NCI-H524 treated with DMSO at 0.1 percent for 48 hours (cell line): ENCODE measurements at places on chromosomes 5 and 9.

DNA sequence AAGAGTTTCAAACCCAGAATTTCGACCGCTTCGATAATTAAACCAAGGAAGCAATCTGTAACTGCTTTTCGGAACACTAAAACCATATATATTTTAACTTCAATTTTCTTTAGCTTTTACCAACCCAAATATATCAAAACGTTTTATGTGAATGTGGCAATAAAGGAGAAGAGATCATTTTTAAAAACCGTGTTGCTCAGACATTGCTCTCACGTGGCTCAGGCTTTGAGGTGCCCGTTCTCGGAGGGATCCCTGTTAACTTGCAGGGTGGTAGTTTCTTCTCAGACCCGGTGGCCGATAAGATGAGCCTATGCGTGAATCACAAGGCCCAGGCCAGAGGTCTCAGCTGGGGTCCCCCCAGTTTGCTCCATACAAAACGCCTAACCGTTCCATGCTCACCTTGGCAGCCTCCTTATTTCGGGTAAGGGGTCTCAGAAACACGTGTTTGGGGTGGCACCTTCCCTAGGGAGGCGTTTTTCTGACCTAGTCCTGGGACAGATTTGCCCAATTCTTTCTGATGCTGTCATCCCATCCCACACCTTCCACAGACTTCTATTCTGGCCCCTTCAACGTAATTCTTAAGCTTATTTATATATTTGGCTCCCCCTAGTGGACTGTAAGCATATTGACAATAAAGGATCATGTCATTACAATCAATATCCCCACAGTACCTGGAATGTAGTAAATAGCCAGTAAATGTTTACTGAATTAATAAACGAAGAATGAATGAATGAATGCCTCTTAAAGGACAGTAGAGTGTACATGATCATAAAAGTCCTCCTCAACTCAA lies 48.1 kb downstream of the THBS4 start:
- no peak for DNase-seq

- DNase-seq: no peak
Observed at GRCh38 chr9:97480174-97480573, 21.3 kb upstream of the TMOD1 start.

GRCh38 chr5:143249851-143250250 lies 153.6 kb downstream of the NR3C1 start:
- no peak for DNase-seq

- DNase-seq: no peak
Observed at GRCh38 chr9:97524424-97524823, 23.0 kb downstream of the TMOD1 start.

DNA sequence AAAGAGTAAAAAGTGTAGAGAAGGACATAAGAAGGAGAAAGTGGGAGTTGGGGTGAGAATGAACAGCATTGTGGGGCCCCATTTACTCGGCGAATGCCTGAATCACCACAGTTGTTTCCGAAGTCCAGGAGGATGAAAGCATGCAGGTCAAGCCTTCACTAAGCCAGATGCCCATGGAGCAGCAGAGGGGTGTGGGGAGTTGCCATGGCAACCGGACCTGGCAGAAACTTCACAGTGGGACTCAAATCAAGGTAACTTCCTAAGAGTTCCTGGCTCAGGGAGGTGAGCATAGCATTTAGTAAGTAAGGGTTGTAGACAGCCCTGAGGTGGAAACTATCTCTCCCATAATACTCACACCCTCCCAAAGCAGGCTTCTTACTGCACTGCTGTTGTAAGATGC lies 357.1 kb downstream of the TRIM32 start:
- no peak for DNase-seq

DNA sequence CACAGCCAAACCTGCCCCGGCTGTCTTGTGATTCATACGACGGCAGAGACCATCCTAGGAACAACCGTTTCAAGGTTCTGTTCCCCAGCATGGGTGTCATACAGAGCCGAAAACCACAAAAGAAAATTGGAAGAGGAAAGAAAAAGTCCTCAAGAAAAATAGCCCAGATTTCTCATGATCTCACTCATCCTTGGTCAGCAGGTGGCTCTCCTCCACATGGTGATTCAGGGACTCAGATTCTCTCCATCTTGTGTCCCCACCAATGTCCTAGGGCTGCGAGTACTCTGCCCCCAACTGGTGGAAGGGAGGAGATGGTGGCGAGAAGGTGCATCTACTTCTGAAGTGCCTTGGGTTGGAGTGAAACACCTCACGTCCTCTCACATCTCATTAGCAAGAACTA lies 25.6 kb downstream of the PDZD2 start:
- no peak for DNase-seq

DNA sequence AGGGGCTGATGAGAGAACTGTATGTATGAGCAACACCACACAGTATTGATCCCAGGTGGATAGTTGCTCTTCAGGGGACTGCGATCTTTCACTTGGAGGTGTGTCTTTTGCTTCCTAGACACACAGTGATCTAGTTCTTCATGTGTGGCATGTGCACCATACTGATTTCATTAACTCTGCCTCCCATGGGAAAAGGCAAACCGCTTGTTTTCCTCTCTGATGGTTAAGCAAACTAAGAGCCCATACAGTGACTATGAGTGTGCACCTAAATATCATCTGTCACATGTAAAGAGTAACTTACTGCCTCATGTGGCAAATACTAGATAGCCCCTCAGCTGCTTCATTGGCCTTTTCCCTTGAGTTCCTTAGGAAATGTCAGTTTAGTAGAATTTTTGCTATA lies 147.3 kb downstream of the TLE4 start:
- no peak for DNase-seq

DNA sequence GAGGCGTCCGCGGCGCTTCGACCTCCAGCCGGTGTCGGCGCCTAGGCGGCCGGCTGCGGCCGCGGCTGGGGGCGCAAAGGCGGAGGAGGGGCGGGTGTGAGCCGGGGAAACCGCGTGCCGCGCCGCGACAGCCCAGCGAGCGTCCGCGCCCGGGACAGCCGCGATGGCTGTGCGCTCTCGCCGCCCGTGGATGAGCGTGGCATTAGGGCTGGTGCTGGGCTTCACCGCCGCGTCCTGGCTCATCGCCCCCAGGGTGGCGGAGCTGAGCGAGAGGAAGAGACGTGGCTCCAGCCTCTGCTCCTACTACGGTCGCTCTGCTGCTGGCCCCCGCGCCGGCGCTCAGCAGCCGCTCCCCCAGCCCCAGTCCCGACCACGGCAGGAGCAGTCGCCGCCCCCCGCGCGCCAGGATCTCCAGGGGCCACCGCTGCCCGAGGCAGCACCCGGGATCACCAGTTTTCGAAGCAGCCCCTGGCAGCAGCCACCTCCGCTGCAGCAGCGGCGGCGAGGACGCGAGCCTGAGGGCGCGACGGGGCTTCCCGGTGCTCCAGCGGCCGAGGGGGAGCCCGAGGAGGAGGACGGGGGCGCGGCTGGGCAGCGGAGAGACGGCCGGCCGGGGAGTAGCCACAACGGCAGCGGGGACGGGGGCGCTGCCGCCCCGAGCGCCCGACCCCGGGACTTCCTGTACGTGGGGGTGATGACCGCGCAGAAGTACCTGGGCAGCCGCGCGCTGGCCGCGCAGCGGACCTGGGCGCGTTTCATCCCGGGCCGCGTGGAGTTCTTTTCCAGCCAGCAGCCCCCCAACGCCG lies 605 bp downstream of the CHSY3 start:
- no peak for DNase-seq

DNA sequence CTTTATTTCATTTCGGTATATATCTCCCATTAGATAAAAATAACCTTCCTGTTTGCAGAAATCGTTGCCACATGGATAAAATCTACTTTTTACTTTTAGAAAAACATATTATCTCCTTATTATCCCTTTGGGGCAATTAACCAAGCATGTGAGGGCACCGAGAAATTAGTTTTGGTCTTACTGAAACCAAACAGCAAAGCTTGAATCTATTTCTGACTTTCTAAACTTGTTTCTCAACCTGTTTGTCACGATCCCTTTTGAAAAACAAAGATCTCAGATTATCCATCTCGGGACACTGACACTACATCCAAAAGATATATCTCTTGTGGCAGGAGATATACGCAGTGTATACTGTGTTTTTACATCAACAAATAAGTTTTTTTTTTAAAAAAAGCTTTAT lies 2.3 kb downstream of the TUT7 start:
- no peak for DNase-seq

GRCh38 chr5:143083006-143083405 lies 312.8 kb downstream of the ARHGAP26 start:
- no peak for DNase-seq

DNA sequence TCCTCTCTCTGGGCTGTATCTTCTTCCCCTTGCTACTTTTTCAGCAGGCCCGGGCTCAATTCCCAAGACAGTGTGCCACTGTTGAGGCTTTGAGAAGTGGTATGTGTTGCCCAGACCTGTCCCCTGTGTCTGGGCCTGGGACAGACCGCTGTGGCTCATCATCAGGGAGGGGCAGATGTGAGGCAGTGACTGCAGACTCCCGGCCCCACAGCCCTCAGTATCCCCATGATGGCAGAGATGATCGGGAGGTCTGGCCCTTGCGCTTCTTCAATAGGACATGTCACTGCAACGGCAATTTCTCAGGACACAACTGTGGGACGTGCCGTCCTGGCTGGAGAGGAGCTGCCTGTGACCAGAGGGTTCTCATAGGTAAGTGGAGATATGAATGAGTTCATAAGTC lies 828 bp downstream of the TYRP1 start:
- no peak for DNase-seq

GRCh38 chr9:78121488-78121887 lies 89.9 kb upstream of the GNAQ start:
- no peak for DNase-seq

GRCh38 chr5:64834611-64835010 lies 65.9 kb downstream of the CWC27 start:
- no peak for DNase-seq
